ENCODE measurements at places on chromosomes 7 and 10.

- peaks cover 4% of the 10 kb centered on the region for H3K4me1 ChIP-seq
- DNase-seq = no peak
- H3K36me3 ChIP-seq = no peaks in the 10 kb centered on the region
- H3K27me3 ChIP-seq = no peaks in the 10 kb centered on the region
Observed at GRCh38 chr10:7406712-7407333, 4.0 kb downstream of the SFMBT2 start.

DNA sequence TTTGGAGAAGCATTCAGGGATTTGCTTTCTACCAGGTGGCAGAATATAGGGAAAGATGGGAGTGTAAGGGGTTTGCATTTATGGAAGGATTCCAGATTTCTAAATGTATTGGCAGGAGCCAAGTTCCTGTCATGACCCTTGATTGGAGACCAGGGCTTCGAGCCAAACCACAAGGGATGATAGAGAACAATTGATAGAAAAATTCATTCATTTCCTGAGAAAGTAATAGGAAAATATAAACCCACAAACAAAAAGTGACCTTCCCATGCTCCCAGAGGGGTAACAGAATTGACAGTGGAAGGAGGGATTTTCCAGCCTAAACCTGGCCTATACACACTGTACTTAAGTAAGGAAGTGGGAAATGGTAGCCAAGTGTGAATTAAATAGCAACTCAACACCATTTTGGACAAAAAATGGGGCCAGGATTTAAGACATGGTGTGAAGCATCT, 22.4 kb upstream of the IFIT2 start:
- H3K4me3 ChIP-seq = no peak overlapping the region
- no peaks in the 10 kb centered on the region for H3K4me1 ChIP-seq
- no peaks in the 10 kb centered on the region for H3K27me3 ChIP-seq
- no peak for DNase-seq
- no peak overlapping the region for H3K27ac ChIP-seq

DNA sequence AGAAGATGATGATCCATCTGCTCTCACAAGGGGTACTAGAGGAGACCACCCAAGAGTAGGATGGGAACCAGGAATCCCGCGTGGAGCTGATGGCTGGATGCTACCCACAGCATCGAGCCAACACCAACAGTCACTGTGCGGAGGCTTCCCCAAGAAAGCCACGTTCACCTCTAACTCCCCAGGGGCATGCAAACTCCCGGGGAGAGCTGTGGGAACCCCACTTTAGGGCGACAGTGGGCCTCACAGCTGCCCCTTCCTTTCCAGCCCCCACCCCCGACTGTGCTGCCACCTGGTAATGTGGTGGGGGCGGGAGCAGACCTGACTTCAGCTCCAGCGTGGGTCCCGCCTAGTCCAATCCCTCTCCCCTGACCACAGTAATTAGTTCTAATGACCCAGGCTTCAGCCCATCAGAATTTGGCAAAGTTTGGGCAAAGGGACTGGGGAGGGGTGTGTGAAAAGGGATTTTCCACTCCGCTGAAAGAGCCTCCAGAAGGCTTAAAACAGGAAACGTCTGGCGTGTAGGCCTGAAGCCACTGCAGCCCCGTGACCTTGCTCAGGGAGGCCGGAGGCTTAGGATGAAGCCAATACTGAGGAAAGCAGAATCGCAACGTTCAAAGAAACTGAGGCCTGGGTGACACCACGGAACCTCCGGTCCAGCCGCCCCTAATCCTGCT, 20.3 kb downstream of the ASB13 start:
- no peak for DNase-seq
- no peaks in the 10 kb centered on the region for H3K27me3 ChIP-seq
- H3K4me3 ChIP-seq = no peak overlapping the region
- peaks cover 10% of the 10 kb centered on the region for H3K4me1 ChIP-seq
- no peaks in the 10 kb centered on the region for H3K36me3 ChIP-seq

- no peaks in the 10 kb centered on the region for H3K27me3 ChIP-seq
- no peaks in the 10 kb centered on the region for H3K4me1 ChIP-seq
- no peak for DNase-seq
Observed at GRCh38 chr7:49088017-49088416, 163.7 kb downstream of the CDC14C start.

- peaks cover 4% of the 10 kb centered on the region for H3K4me1 ChIP-seq
- H3K36me3 ChIP-seq = no peaks in the 10 kb centered on the region
- DNase-seq = no peak
- peaks cover 1% of the 10 kb centered on the region for H3K27me3 ChIP-seq
- no peak overlapping the region for H3K4me3 ChIP-seq
Observed at GRCh38 chr10:45408421-45409319, 34.7 kb downstream of the ALOX5 start.

DNA sequence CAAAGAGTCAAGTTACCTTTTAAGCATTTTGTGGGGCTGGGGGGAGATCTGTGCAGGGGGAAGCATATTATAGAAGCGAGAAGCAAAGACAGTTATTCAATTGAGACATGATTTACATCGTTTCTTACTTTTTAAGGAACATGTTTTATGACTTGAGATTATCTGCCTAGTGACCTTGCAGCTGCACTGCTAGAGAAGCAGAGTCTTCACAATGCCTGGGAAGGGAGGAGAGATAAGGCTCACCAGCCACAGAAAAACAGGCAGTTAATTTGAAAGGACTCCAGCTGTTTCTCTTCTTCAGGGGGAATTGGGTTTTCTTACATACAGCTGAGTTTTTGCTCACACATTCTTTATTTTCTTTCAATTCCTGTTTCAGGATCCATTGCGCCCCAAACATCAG, 31.0 kb downstream of the PHYH start:
- DNase-seq = no peak
- H3K36me3 ChIP-seq = no peaks in the 10 kb centered on the region
- no peak overlapping the region for H3K4me3 ChIP-seq
- no peak overlapping the region for H3K27ac ChIP-seq
- H3K27me3 ChIP-seq = no peaks in the 10 kb centered on the region

GRCh38 chr7:140674899-140675701, 2.4 kb downstream of the ADCK2 start:
- H3K4me3 ChIP-seq = peak overlapping the region; percentile 49
- DNase-seq = no peak
- peaks cover 39% of the 10 kb centered on the region for H3K4me1 ChIP-seq
- H3K27ac ChIP-seq = peak overlapping the region; percentile 29
- no peaks in the 10 kb centered on the region for H3K36me3 ChIP-seq

GRCh38 chr7:43559171-43559945, 23.6 kb upstream of the STK17A start:
- no peaks in the 10 kb centered on the region for H3K36me3 ChIP-seq
- DNase-seq = no peak
- no peak overlapping the region for H3K4me3 ChIP-seq
- no peaks in the 10 kb centered on the region for H3K4me1 ChIP-seq
- no peaks in the 10 kb centered on the region for H3K27me3 ChIP-seq

GRCh38 chr7:15015545-15016314, 113.2 kb upstream of the DGKB start:
- H3K4me3 ChIP-seq = no peak overlapping the region
- H3K36me3 ChIP-seq = no peaks in the 10 kb centered on the region
- no peak overlapping the region for H3K27ac ChIP-seq
- no peaks in the 10 kb centered on the region for H3K4me1 ChIP-seq

DNA sequence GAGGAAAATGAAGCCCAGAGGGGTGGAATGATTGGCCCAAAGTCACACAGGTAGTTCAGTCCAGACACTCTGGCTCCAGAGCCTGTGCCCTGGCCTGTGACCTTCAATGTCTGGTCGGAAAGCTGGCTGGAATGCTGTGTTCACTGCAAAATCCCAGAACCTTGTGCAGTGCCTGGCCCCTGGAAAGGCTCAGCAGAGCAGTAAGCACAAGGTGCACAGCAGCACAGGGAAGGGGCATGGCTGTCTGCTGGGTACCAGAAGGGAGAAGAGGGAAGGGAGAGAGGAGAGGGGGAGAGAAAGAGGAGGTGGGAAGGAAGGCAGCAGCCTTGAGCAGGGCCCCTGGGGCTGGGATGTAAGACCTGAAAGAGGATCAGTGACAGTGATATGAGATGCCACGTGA, 28.4 kb upstream of the C10orf71 start:
- no peak for DNase-seq
- no peaks in the 10 kb centered on the region for H3K4me1 ChIP-seq
- H3K4me3 ChIP-seq = no peak overlapping the region

DNA sequence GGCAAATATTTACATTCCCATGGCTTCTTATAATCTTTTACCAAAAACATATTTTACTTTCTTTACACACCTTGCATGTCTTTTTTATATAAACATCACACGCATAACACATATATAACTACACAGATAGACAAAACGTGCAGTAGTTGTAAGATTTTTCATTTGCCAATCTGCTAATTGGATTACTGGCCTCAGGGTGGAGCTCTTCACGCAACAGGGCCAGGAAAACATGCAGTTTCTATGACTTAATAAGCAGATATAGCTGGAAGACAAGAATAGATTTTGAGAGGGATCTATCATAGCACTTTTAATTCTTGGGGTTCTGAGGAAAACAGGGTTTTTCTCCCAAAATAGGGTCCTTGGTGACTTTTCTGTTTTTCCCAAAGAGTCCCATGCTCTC, 12.7 kb downstream of the ACADSB start:
- no peaks in the 10 kb centered on the region for H3K27me3 ChIP-seq
- H3K4me3 ChIP-seq = no peak overlapping the region
- DNase-seq = no peak
- H3K4me1 ChIP-seq = no peaks in the 10 kb centered on the region

DNA sequence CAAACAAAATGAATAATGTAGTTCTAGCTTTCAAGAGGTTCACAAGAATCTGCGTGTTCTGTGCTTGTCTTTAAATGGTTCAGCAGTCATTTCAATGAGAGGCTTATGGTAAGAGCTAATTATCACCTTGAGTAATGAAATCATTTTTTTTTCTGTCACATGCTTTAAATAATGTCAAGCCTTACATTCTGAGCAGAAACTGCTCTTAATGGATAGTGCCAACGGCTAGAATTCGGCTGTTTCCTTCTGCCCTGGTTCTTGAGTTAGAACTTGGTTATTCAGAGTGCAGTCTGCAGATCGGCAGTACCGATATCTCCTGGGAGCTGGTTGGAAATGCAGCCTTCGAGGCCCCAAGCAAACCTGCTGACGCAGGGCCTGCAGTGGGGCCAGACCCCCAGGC, 316.2 kb downstream of the CAMK1D start:
- DNase-seq = no peak
- H3K36me3 ChIP-seq = no peaks in the 10 kb centered on the region
- no peak overlapping the region for H3K27ac ChIP-seq
- no peaks in the 10 kb centered on the region for H3K4me1 ChIP-seq
- no peak overlapping the region for H3K4me3 ChIP-seq

DNA sequence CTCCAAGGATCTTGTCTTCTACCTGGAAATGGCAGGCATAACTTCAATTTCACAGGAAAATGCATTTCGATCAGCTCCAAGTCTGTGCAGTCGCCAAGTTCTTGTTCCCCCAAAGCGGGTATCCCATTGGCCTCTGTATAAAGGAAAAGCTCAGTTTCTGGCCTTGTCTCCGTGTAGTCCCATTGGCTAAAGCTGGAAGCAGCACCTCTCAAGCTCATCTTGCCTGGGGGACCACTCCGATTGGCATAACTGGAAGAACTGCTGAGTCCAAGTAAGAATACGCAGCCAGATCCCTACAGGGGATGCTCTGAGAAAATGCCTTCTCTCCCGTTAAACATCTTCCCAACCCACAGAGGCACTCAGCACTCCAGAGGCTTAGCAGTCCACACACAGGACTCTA, 205.2 kb downstream of the GFRA1 start:
- H3K4me3 ChIP-seq = no peak overlapping the region
- H3K27me3 ChIP-seq = no peaks in the 10 kb centered on the region
- no peaks in the 10 kb centered on the region for H3K36me3 ChIP-seq
- H3K4me1 ChIP-seq = no peaks in the 10 kb centered on the region
- DNase-seq = no peak
- H3K27ac ChIP-seq = no peak overlapping the region

GRCh38 chr7:75928568-75928914, 13.6 kb downstream of the POR start:
- no peaks in the 10 kb centered on the region for H3K27me3 ChIP-seq
- peaks cover 28% of the 10 kb centered on the region for H3K4me1 ChIP-seq
- DNase-seq = peak; percentile 61
- H3K27ac ChIP-seq = peak overlapping the region; percentile 27

DNA sequence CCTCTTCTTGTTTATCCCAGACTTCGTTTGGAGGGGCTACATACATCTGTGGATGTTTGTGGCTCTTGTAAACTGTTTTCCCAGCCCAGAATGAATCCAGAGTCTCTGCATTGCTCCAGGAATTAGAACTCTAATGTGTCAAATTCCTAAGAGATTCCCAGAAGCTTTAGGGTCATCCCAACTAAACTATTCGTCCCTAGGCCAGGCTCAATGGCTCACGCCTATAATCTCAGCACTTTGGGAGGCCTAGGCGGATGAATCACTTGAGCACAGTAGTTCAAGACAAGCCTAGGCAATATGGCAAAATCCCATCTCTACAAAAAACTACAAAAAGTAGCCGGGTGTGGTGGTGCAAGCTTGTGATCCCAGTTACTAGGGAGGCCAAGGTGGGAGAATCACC, 28.5 kb downstream of the ARHGAP19 start:
- H3K27ac ChIP-seq = no peak overlapping the region
- no peaks in the 10 kb centered on the region for H3K36me3 ChIP-seq
- H3K4me1 ChIP-seq = no peaks in the 10 kb centered on the region

DNA sequence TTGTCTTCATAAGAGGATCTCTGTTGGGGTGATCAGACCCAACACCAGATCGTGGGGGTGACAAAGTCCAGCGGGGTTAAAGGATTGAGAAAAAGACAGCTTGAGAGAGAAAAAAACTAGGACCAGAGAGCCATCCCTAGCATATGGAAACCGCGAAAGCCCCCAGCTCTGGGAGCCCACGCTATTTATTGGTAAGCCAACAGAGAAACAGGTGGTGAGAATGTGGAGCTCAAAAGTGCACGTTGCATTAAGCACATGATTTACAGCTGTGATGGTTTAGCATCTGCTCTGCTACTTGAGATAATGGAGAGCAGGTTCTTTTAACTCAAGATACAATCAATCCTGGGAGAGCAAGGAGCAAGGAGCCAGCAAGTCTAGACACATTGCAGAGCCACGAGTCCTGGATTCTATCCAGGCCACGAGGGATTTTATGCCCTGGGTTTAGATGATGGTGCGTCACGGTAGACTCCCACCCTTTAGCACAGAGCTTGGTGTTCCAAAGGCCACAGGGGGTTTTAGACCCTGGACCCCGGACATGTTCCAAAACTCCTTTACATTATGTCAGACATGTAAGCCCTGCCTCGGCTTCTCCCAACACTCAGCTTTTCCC, 755.2 kb upstream of the SORCS1 start:
- no peaks in the 10 kb centered on the region for H3K4me1 ChIP-seq
- no peak overlapping the region for H3K4me3 ChIP-seq
- H3K36me3 ChIP-seq = no peaks in the 10 kb centered on the region

GRCh38 chr10:10860455-10860976, 157.2 kb upstream of the CELF2 start:
- no peaks in the 10 kb centered on the region for H3K27me3 ChIP-seq
- H3K4me1 ChIP-seq = no peaks in the 10 kb centered on the region
- no peak for DNase-seq
- no peak overlapping the region for H3K27ac ChIP-seq
- no peak overlapping the region for H3K4me3 ChIP-seq

DNA sequence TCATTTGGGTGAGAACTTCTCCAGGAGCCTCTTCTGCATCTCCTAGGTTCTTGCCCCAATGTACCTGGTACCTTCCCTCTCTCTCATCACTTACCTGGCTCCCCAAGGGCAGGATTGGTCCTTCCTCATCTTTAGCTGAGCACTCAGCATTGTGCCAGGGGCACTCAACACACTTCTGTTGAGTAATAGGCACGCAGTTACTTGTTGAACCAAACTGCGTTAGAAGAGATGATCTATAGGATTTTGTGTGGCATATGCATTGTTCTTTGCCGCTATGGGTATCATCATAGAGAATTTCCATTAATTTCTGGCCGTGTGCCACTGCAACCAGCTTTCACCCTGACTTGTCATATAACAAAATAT, 16.4 kb downstream of the TBXAS1 start:
- H3K4me3 ChIP-seq = no peak overlapping the region
- DNase-seq = no peak
- H3K27me3 ChIP-seq = no peaks in the 10 kb centered on the region

Data from GM12878 (cell line).